ENCODE measurements at places on chromosomes 11 and 22. TPM values are rescaled to one million over a fixed set of nuclear protein-coding genes. Genes with fewer than 3 reads are reported as not detected.

The MYRF gene
- 5.8 TPM for total RNA-seq

The AMBRA1 gene
- total RNA-seq: 35.9 TPM

The OR4D11 gene
- total RNA-seq: not detected

The CENPM gene
- 45.3 TPM for total RNA-seq

The MMP8 gene
- total RNA-seq: not detected

The MTMR3 gene
- 40.0 TPM for total RNA-seq

The CNGA4 gene
- not detected for total RNA-seq

The DRD2 gene
- total RNA-seq: 0.21 TPM

The WNT7B gene
- total RNA-seq: 3.5 TPM

The SMDT1 gene
- total RNA-seq: 2.9 TPM

The MAPK11 gene
- 0.37 TPM for total RNA-seq

The NELL1 gene
- 0.15 TPM for total RNA-seq

The MS4A15 gene
- not detected for total RNA-seq

The NAGA gene
- total RNA-seq: 14.9 TPM

The PATE2 gene
- not detected for total RNA-seq

The CARNS1 gene
- 0.52 TPM for total RNA-seq

The C1QTNF4 gene
- total RNA-seq: 0.39 TPM

The CCDC87 gene
- 1.2 TPM for total RNA-seq

The WNT11 gene
- total RNA-seq: 0.59 TPM

The LRRC4C gene
- total RNA-seq: 3.4 TPM

The WBP2NL gene
- not detected for total RNA-seq

The GAL3ST1 gene
- 10.1 TPM for total RNA-seq

The RAPSN gene
- not detected for total RNA-seq

The FDXACB1 gene
- 4.0 TPM for total RNA-seq

The RIMBP3C gene
- total RNA-seq: 1.2 TPM

The ALDH3B1 gene
- 0.12 TPM for total RNA-seq

The IL17REL gene
- total RNA-seq: not detected

The OR8K1 gene
- not detected for total RNA-seq

The HTR3A gene
- not detected for total RNA-seq

The BIRC3 gene
- 0.09 TPM for total RNA-seq

The OR52N4 gene
- 0.12 TPM for total RNA-seq

The BANF1 gene
- 80.9 TPM for total RNA-seq

The THY1 gene
- total RNA-seq: 49.2 TPM

The KRTAP5-11 gene
- total RNA-seq: not detected

The POU2AF3 gene
- total RNA-seq: 0.59 TPM

The GRK2 gene
- total RNA-seq: 30.0 TPM

The TRIM48 gene
- total RNA-seq: not detected

The DYNC2H1 gene
- 51.7 TPM for total RNA-seq
